ENCODE measurements at places on chromosomes 5 and 9. TPM values are rescaled to one million over a fixed set of nuclear protein-coding genes. Genes with fewer than 3 reads are reported as not detected.

Gene HTR1A
- not detected for total RNA-seq

- no peak overlapping the region for H3K4me3 ChIP-seq
- no peaks in the 10 kb centered on the region for H3K4me1 ChIP-seq
- no peak overlapping the region for H3K27ac ChIP-seq
- DNase-seq, result no peak
- H3K36me3 ChIP-seq, result no peaks in the 10 kb centered on the region
Observed at GRCh38 chr9:123346026-123346425, 10.0 kb upstream of the CRB2 start.

- H3K4me3 ChIP-seq, result no peak overlapping the region
- H3K4me1 ChIP-seq, result peaks cover 21% of the 10 kb centered on the region
- DNase-seq, result no peak
- H3K36me3 ChIP-seq, result no peaks in the 10 kb centered on the region
Observed at GRCh38 chr5:55860288-55860687, 9.1 kb downstream of the IL31RA start.

DNA sequence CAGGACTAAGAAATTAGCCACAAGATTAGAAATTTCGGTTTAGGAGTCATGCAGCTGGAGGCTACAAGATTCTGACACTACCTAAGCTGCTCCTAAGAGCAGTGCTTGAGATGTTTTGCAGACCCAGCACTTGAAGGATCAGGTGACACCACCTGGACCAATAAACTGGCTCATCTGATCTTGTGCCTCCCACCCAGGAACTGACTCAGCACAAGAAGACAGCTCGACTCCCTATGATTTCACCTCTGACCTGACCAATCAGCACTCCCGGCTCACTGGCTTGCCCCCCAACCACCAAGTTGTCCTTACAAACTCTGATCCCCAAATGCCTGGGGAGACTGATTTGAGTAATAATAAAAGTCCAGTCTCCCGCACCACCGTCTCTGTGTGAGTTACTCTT is 170.4 kb downstream of the TTC39B start:
- no peak for DNase-seq
- no peaks in the 10 kb centered on the region for H3K27me3 ChIP-seq
- H3K27ac ChIP-seq, result no peak overlapping the region

GRCh38 chr9:81531511-81531910 is 157.8 kb downstream of the TLE1 start:
- no peak for DNase-seq
- no peak overlapping the region for H3K27ac ChIP-seq
- H3K36me3 ChIP-seq, result no peaks in the 10 kb centered on the region
- no peaks in the 10 kb centered on the region for H3K4me1 ChIP-seq
- H3K27me3 ChIP-seq, result no peaks in the 10 kb centered on the region

Gene SPACA9
- total RNA-seq, result 2.8 TPM

DNA sequence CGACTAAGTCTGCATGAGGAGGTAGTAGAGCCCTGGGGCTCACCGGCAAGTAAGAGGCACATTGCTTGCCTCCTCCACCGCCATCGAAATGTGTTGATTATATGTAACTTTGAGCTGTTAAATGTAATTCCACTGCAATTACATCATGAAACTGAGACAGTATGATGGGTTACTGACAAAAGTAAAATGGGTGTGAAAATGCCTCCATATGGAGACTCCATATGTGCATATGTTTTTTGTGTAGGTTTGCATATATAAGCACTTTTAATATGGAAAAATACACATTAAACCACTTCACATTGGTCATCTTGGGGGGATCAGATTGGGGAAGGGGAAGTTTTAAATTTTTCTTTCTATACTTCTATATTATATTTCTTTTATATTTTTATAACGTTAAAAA is 29.8 kb downstream of the NFIL3 start:
- no peaks in the 10 kb centered on the region for H3K27me3 ChIP-seq
- no peak overlapping the region for H3K27ac ChIP-seq
- no peaks in the 10 kb centered on the region for H3K4me1 ChIP-seq
- no peaks in the 10 kb centered on the region for H3K36me3 ChIP-seq
- DNase-seq, result no peak

DNA sequence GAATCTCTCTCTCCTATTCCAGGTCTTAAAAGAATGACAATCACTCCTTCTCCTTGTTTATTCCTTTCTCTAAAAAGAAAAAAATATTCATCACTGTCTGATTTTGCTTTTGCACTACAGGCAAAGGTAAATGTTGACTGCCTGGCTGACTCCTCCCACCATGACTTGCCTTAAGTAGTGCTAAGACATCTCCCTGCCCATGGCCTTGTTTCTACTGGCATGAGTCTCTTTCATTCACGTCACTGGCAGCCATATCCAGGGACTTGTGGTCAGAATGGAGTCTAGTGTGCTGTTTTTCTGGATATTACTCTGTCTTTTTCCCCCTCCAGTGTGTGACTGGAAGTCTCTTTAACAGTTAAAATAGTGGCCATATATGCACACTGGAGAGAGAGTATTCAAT is 522.9 kb upstream of the DAB2 start:
- H3K36me3 ChIP-seq, result no peaks in the 10 kb centered on the region
- H3K27me3 ChIP-seq, result no peaks in the 10 kb centered on the region
- no peak overlapping the region for H3K4me3 ChIP-seq
- H3K4me1 ChIP-seq, result no peaks in the 10 kb centered on the region

Gene LCP2
- 224 TPM for total RNA-seq

- DNase-seq, result no peak
- no peaks in the 10 kb centered on the region for H3K4me1 ChIP-seq
Observed at GRCh38 chr5:60522292-60522905, 177.6 kb downstream of the DEPDC1B start.

GRCh38 chr5:116386633-116387032 is 188.0 kb downstream of the SEMA6A start:
- H3K36me3 ChIP-seq, result no peaks in the 10 kb centered on the region
- no peaks in the 10 kb centered on the region for H3K4me1 ChIP-seq
- no peak for DNase-seq
- H3K27me3 ChIP-seq, result no peaks in the 10 kb centered on the region
- no peak overlapping the region for H3K27ac ChIP-seq

DNA sequence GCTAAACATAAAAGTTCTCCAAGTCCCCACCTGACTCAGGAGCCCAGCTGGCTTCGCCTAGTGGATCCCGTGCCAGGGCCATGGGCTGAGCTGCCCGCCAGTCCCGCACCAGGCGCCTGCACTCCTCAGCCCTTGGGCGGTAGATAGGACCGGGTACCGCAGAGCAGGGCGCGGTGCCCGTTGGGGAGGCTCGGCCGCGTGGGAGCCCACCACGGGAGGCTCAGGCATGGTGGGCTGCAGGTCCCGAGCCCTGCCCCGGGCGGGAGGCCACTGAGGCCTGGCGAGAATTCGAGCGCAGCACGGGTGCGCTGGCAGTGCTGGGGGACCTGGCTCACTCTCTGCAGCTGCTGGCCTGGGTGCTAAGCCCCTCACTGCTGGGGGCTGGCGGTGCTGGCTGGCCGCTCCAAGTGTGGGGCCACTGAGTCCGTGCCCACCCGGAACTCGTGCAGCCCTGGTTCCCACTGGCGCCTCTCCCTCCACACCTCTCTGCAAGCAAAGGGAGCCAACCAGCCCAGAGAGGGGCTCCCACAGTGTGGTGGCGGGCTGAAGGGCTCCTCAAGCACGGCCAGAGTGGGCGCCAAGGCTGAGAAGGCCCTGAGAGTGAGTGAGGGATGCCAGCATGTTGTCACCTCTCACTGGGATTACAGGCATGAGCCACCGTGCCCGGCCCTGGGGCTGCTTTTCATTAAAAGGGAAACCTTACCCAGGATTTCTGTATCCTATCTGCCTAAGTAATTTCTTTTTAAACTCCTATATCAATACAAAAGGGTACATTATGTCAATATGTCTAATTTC is 9.7 kb upstream of the SPZ1 start:
- H3K36me3 ChIP-seq, result no peaks in the 10 kb centered on the region
- no peak overlapping the region for H3K4me3 ChIP-seq
- no peaks in the 10 kb centered on the region for H3K4me1 ChIP-seq
- no peak for DNase-seq
- no peaks in the 10 kb centered on the region for H3K27me3 ChIP-seq

GRCh38 chr9:28539434-28540070 is 966.3 kb upstream of the C9orf72 start:
- H3K4me1 ChIP-seq, result no peaks in the 10 kb centered on the region
- H3K36me3 ChIP-seq, result no peaks in the 10 kb centered on the region
- H3K27ac ChIP-seq, result no peak overlapping the region
- DNase-seq, result no peak
